ENCODE measurements at places on chromosomes 7 and 10. TPM values are rescaled to one million over a fixed set of nuclear protein-coding genes. Genes with fewer than 3 reads are reported as not detected.

Gene SLC26A5
- polyA plus RNA-seq: not detected

Gene NKX1-2
- not detected for polyA plus RNA-seq

Gene AUTS2
- 22.3 TPM for polyA plus RNA-seq

Gene CDC14C
- polyA plus RNA-seq: not detected

Gene TRIM50
- polyA plus RNA-seq: not detected

Gene INMT
- polyA plus RNA-seq: 0.13 TPM

Gene CCL26
- polyA plus RNA-seq: not detected

Gene SLC16A9
- polyA plus RNA-seq: 0.19 TPM

Gene FGF8
- polyA plus RNA-seq: not detected

Gene ANKRD22
- polyA plus RNA-seq: 0.09 TPM

Gene RTKN2
- polyA plus RNA-seq: 0.48 TPM

Gene NODAL
- 0.07 TPM for polyA plus RNA-seq

Gene MYO3A
- 0.43 TPM for polyA plus RNA-seq

Gene EBLN1
- not detected for polyA plus RNA-seq

Gene AVPI1
- 4.0 TPM for polyA plus RNA-seq

Gene KIAA1217
- 0.03 TPM for polyA plus RNA-seq

Gene GPR141
- not detected for polyA plus RNA-seq

All from B cell (primary cell).